ENCODE measurements at places on chromosomes 5 and 9.

DNA sequence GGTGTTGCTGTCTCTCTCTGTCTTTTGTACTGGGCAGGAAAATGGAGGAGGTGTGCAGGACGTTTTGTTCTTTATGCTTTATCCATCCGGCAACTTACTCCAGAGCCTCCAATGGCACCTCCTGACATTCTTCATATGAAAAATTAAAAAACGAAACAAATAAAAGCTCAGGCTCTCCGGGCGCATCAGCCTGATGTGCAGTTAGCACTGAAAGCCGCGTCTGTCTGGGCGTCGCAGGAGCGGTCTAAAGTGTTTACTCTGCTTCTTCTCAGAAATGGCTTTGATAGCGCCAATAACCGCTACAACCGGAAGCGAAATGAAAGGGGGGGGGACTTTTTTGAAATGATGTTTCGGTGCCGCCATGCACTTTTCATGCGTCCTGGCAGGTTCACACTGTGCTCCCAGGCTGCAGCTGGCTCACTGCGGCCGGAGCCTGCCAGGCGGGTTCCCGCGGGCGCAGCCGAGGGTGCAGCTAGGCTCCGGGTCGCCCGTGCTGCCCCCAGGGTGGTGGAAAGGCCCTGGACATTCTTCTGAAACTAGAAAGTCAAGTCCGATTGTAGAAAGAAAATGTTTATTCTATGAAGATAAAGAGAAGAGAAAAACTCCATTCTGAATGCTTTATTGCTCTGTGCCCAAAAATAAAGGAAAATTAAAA lies 407.7 kb upstream of the IRX1 start:
- DNase-seq, result no peak

- no peak for DNase-seq
Observed at GRCh38 chr5:93570294-93571113, 10.5 kb downstream of the NR2F1-AS1 start.

DNA sequence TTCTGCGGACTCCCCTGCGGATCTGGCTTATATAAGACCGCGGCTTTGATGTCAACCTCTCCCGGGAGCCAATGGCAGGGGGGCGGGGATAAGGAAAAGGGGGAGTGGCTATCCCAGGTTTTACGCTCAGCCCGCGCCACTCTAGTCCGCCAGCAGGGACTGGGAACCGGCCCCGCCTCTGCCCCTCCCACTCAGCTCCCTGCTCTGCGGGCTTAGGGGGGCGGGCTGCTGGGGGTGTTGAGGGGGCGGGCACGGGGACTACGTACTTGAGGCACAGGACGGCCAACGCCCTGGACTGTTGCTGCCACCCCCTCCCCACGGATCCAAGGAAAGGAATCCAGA lies at the start of gene HAND1:
Gene HAND1, minus strand, starts transcription at position 4 of the 342 bp plus-strand sequence. CDS start 219 bp downstream, outside the sequence.
- no peak for DNase-seq

GRCh38 chr5:96590796-96591195 lies 71.4 kb upstream of the CAST start:
- DNase-seq, result no peak

DNA sequence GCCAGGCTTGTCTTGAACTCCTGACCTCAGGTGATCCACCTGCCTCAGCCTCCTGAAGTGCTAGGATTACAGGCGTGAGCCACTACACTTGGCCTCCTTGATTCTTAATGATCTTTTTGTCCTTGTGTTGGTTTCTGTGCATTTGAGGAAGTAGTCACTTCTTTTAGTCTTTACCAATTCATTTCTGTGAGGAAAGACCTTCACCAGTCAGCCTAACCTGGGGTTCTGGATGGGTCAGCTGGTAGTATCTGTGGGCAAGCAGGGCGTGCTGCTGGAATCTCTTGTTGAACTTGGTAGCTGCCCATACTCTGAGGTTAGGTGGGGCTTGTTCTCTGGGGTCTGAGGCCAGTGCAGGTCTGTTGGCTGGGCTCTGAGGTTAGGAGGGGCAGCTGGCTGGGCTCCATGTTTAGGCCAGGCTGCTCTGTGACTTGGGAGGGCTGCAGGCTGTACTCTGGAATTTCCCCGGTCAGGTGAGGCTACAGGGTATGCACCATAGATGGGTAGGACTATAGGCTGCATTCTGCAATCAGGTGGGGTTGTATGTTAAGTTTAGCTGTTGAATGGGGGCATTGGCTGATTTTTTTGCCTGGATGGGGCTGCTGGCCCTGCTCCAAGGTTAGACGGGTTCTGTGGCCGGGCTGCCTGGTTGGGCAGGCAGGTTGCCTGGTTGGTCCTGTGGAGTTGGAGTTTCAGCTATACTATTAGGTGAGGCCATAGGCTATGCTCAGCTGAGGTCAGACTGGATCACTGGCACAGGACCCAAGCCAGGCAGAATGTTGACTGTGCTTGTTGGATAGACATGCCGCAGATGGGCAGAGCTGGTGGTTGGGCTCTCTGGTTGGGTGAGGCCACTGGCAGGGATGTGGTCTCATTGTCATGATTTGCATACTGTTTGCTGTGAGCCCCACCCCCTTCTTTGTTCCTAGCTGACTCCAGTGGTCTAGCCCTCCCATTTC lies 19.2 kb downstream of the UBAP1 start:
- no peak for DNase-seq

- DNase-seq, result peak; percentile 50
Observed at GRCh38 chr9:131398204-131398603, 4.3 kb downstream of the PRRC2B start.

DNA sequence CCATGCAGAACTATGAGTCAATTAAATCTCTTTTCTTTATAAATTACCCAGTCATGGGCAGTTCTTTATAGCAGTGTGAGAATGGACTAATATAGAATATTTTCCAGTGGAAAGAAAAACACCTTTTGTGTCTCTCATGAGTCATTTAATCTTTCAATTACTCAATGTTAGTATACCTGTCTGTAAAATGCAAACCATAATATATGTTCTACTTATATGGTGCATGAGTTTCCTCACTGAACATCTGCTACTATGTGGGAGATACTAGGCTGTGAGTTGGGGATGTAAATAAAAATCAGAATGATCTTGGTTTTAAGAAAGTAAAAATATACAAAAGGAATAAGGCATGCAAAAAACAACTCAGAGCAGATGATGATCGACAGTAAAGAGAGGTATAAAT lies 15.0 kb downstream of the CDH10 start:
- no peak for DNase-seq

DNA sequence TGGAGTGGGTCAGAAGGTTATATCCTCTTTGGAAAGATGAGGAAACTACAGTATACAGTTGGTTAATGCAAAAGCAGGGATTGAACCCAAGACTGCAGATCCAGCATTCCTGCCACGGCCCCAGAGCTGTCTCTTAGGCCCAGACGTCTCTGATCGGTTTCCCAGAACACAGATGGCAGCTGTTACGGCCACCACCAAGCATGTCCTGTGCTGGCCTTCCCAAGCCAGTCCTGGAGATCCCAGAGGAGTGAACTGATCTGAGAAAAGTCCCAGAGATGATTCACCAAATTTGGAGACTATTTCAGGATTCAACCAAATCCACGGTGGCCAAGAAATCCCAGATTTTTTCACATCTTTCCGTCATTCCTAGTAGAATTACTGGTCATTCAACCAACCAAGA lies 20.1 kb downstream of the TNIP1 start:
- DNase-seq, result no peak

DNA sequence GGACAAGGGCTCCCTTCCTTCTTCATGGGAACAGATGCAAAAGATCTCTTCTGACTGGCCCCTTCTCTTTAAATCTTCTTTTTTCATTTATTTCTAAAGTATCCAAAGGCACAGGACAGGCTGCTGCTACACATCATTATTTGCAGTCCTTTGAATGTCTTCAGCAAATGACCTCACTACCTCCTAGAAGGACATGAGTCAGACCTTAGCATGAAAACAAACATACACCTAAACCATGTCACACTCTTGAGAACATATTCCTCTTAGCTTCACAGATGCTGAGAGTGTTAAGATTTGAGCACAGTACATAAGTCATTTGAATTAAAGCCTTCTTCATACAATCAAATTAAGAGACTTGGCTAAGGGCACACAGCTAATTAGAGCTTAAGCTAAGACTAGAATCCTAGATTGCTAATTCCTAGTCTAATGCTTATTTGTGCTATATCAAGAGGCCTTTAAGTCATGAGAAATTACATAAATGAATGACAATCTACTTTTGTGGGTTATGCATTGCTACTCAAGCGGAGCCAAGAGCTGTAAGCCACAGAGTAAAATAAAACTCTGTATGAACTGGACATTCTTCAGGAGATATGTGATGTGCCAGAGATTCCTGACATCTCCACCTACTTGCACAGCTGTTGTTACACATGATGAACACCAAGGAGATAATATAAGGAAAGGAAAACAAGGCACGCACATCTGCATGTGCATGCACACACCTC lies 109.1 kb upstream of the PTGER4 start:
- DNase-seq, result no peak

- DNase-seq, result no peak
Observed at GRCh38 chr5:179131886-179132585, 71.9 kb downstream of the ZNF354C start.

DNA sequence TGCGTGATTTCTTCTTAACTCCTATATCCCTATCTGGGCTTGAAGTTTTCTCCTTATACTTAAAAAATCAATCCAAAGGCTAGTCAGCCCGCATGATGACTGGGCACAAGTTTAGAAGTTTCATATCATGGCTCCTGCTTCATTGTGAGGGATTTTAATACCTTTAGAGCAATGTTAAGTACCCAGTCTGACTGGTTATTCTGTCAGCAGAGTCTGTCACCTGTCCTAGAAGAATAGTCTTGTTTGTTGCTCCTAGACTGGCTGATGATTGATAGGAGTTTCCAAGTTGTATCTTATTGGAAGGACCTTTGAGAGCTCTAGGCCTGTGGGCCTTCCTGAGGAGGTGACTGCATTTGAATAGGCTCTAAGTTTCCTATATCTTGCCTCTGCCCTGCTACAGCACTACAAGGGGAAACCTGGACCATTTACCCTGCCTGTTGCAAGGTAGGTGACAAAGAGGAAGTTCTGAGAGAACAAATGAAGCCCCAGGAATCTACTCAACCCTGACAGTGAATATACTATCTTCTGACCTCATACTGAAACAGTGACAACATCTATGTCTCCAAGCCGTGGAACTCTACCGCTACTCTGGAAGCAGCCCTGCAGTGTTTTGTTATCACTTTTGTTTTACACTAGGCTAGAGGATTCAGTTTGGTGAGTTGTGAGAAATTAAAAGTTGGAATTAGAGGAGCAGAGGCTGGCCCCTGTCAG lies 66.5 kb downstream of the F2RL2 start:
- DNase-seq, result no peak

DNA sequence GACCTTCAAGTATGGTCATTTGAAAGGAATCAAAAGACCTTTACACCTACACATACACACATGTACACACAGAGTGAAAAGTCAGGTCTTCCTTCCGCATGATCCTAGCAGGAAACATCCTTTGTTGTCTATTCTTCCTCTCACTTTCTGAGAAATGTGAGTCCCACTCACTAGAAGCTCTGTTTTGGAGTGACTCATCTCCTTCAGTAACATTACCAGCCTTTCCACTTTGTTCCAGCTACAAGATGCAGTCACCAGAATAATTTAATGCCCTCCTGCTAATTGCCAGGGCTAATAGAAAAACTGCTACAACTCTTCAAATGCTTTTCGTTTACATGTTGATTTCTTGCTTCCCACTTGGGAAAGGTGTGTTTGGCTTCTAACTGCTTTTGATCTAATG lies 417.3 kb downstream of the RASEF start:
- DNase-seq, result no peak

GRCh38 chr9:109791003-109791677 lies 11.1 kb downstream of the PALM2AKAP2 start:
- DNase-seq, result no peak

- DNase-seq, result peak; percentile 4
Observed at GRCh38 chr5:88269222-88269771, 652 bp upstream of the TMEM161B start.

GRCh38 chr5:142800776-142801494 lies 30.8 kb downstream of the ARHGAP26 start:
- DNase-seq, result peak; percentile 17

GRCh38 chr5:138077064-138077696 lies 6.7 kb upstream of the WNT8A start:
- peak; percentile 44 for DNase-seq

DNA sequence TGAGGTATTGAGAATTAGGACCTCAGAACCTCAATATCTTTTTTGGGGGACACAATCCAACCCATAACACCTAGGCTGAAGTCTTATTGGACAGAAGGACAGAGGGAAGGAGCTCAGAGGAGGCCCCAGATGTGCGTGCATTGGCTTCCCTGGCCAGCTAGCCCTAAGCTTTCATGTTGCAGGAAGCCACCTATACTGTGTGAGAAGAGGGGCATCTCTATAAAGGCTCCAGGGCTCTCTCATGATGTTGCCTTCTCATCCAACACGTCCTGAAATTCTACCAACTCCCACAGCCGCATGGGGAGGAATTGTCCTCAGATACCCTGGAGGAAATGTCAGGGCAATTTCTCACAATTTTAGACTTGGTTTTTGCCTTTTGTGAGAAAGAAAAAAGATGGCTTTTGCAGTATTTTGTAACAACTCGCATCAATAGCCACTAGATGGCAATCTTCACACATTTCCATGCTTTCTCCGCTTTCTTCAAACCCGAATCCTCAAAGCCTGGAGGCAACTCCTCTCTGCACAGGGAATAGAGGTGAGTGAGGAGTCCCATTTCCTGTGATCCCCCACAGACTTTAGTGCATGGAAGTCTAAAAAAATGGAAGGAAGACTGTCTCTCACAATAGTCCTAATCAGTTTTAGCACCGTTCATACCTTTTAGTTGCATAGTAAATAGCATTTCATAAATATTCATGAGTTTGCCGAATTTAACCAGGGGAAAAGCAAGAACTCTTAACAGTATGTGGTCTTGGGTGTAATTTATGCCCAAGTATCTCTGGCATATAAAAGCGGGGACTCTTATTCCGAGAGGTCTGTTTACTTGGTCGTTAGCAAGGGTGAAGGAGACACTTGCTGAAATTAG lies 7.4 kb upstream of the PPP3R2 start:
- DNase-seq, result no peak

DNA sequence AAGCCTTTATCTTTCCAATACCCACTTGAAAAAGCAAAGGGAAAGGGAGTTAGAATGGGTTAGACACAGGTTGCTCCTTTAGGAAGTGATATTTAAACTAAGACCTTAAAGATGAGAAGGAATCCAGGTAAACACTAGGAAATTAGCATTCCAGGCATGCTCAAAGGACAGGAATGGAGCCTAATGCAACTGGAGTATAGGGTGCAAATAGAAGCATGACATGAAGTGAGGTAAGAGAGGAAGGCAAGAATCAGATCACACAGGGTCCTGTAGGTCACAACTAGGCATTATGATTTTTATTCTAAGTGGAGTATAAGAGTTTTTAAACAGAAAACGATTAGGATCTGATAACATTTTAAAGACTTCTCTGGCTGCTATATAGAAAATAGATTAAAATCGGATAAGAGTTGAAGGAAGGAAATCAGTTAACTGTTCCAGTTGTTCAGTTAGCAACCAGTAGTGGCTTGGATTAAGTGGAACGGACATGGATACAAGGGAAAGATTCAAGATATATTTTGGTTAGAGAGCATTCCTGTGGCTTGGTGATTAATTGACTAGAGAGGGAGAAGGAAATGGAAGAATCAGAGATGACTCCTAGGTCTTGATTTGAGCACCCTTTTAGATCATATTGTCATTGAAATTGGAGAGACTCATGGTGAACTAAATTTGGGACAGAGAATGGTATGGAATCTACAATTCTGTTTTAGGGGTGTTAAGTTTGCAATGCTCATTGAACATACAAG lies 95.9 kb downstream of the FBXO4 start:
- DNase-seq, result no peak

GRCh38 chr9:35981699-35982098 lies 23.7 kb upstream of the OR2S2 start:
- no peak for DNase-seq

GRCh38 chr9:6877671-6878161 lies 119.9 kb downstream of the KDM4C start:
- no peak for DNase-seq

Measured in effector CD4-positive, alpha-beta T cell (primary cell).